ENCODE measurements at places on chromosomes 12 and 14. TPM values are rescaled to one million over a fixed set of nuclear protein-coding genes. Genes with fewer than 3 reads are reported as not detected.

- no peak overlapping the region for H3K27ac ChIP-seq
- no peak overlapping the region for H3K4me3 ChIP-seq
- H3K27me3 ChIP-seq: no peaks in the 10 kb centered on the region
- DNase-seq: no peak
- no peaks in the 10 kb centered on the region for H3K36me3 ChIP-seq
Measured at GRCh38 chr14:99052467-99052866, 219.5 kb downstream of the BCL11B start.

The KRT6C gene
- total RNA-seq: 14.8 TPM

The EML5 gene
- 1.8 TPM for total RNA-seq

The CISTR gene
- not detected for total RNA-seq

- H3K27ac ChIP-seq: no peak overlapping the region
- DNase-seq: no peak
Measured at GRCh38 chr14:38958589-38958988, 144.4 kb downstream of the SEC23A start.

DNA sequence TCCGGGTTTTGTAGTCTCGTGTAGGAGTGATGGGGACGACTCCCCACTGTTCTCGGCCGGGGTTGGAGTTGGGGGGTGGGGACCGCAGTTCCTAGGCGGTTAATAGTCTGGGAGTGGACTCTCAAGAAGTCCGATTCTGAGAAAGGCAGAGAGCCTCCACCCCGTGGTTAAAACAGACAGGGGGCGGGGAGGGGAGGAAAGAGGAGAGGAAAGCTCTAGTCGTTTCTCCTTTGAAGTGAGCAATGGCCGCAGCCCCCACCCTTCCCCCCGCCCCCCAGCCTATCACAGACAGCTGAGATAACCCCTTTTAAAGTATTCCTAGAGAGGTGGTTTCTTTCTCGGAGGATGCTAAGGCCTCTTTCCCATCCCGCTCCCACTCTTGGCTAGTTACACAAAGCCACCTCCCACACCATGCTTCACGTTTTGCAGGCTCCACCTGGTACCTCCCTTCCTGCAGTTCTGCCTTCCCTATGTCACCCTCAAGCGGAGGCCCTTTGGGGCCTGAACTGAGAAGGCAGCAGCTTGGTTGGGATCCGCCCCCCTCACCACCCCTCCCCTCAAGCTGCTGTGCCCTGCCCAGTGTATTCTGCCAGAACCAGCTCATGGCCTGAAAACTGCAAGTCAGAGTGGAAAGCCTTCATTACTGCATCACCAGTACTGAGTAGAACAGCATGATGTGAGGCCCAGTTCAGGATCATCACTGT lies 853 bp downstream of the USP5 start:
- H3K27ac ChIP-seq: peak overlapping the region; percentile 77
- H3K27me3 ChIP-seq: no peaks in the 10 kb centered on the region
- peaks cover 35% of the 10 kb centered on the region for H3K36me3 ChIP-seq

DNA sequence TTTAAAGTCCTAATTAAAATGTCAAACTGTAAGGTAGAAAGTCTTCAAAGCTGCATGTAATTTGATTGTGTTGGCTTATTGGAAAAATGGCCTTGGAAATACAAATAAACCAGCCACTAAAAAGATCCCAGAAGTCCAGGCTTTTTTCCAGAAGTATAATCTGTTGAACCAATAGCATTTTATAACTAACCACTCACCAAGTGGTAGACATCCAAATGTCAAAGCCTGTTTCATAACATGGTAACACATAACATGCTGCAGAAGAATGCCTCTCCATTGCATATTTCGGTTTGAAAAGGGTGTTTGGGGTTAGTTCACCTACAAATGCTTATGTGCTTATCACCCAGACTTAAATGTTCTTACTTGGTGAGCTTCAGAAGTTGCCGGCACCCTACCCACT lies 183.7 kb upstream of the DIO2 start:
- no peak overlapping the region for H3K27ac ChIP-seq
- H3K27me3 ChIP-seq: no peaks in the 10 kb centered on the region
- DNase-seq: no peak
- no peak overlapping the region for H3K4me3 ChIP-seq
- no peaks in the 10 kb centered on the region for H3K4me1 ChIP-seq

The CELA1 gene
- total RNA-seq: not detected

All from suprapubic skin (tissue), 4 donors.